ENCODE measurements at places on chromosomes 2 and 18.

DNA sequence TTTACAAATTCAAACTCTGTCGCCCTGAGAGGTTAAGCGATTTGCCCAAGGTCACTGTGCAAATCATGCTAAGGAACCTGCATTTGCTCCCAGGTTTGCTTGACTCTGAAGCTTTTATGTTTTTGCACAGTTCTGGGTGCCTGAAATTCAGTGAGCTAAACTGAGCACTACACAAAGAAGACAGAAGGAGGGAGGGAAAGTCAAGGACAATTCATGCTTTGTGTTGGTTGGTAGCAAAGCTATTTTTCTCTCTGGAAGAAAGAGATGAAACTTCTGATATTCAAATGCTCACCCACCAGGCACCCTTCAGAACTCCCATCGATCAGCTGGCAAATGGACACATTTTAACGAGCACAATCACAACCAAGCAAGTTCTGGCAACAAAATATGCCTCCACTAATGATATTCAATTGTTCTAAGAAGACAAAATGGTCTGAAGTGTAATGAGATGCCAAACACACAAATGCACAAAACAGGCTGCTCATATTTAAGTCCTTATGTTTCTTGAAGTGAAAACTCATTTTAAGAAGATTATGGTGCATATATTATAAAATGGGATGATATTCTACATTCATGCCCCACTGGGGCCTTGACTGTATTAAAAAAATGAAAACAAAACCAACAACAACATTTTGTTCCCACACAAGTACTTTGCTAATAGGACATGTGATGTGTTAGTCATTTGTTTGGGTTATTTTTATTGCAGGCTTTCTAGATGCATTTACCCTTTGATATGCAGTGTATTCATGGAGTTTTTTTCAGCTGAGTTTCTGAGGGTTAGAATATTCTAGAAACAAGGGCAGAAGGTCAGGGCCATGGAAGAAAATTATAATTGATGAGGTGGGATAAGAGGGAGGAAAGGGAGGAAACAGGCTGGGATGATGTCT, 445.6 kb upstream of the CELF4 start:
- no peak for DNase-seq

- no peak for DNase-seq
These were observed 150.0 kb downstream of the LPIN1 start for GRCh38 chr2:11896386-11896785.

DNA sequence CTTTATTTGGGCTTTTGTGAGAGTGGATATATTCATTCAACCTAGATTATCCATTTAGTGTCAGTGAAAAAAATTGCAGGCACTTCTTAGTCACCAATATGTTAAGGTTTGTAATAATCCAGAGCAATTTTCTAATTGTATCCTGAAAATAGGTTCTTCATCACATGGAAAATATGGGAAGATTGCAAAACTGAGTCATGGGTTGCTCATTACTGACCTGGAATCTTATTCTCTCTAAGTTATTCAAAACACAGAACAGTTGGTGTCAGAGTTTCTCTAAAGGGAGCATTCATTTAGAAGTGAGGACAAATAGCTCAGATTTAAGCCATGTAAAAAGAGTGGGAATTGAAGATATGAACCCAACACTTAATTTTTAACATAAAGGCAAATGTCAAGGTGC, 181.3 kb downstream of the IKZF2 start:
- DNase-seq = no peak

DNA sequence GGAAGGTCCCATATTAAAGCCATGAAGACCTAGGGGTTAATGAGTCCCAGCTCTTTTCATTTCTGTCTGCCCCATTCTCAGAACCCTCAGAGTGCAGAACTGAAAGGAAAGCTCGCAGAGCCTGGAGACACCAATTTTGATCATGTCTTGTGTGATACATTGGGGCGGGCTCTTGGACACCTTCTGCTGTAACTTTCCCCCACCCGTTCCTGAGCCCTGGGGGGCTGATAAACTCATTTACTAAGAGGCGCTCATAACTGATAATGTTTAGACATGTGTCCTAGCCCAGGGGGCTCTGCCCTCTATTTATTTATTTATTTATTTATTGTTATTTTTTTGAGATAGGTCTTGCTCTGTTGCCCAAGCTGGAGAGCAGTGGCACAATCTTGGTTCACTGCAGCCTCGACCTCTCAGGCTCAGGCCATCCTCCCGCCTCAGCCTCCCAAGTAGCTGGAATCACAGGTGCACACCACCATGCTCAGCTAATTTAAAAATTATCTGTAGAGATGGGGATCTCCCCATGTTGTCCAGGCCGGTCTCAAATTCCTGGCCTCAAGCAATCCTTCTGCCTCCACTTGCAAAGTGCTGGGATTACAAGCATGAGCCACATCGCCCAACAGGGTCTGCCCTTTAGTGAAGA, 72.4 kb upstream of the HAAO start:
- no peak for DNase-seq

DNA sequence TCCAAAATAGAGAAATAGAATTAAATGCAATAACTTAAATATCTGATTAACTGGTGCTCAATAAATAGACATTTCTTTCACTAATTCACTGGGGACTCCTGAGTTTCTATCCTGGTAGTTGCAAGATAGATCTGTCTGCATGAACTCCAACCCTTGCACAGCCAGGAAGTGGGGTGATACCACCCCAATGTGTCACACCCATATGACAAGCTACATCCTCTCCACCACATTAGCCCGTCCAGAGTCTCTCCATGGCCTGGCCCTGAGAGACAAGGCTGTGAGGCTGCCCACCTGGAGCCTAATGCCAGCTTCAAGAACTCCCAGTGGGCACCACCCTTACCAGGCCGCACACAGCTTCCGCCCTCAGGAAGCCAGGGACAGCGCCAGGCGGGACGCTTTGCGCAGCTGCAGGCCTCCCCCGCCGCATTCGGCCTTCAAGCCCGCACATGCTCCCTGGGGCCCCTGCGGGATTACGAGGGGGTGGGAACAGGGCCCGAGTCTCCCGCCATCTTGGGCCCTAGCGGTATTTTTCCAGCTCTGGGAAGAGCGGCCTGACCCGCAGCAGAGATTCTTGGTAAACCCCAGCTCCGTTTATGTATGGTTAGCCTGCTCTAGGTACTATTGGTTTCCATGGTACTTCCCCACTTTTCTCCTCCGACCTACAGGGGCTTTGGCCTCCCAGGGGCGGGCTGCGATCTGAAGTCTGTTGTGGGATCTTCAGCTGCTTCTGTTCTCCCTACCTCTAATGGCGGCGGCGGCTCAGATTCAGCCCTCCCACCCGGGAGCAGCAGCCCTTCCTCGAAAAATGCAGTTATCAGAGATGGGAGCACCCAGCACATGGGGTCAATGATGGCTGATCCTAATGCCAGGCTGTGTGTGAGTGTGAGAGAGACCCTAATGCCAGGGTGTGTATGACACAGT, at the start of gene TDRD15:
Gene TDRD15 (plus strand): TSS at position 496 of the 921 bp plus-strand sequence. CDS start 13,500 bp downstream, outside the sequence.
- DNase-seq = no peak

DNA sequence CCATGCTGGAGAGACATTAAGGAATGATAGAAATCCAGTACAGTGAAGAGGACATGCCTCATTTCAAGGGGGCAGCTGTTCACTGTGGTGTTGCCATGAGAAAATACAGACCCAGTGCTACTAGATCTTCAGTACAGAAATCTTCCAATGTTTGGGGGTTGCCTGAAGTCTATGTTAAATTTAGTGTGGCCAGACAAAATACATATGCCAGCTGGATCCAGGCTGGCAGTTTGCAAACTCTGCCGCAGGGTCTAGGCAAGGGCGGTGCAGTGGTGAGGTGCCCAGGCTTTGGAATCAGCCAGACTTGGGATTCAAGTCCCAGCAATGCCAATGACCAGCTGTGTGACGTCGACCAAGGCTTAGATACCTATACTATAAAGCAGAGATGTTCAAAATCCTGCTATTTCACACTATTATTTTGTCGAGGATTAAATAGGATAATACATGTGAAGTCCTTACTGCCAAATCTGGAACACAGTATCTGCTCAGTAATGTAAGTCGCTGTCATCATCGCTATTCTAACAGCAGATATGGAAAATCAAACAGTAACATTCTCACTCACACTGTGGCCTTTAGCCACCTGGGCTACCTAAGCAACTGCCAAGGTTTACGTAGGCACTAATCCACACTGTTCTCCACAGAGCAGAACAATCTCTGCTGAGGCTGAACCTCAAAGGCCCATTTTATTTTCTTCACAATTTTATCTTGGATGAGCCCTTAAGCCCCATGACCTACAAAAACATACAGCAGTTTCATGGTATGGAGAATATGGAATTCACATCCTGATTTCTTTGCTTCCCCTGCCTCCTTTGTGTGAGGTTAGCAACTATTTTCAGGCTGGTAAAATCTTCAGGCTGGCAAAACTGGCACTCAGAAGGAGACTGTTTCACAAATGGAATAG, 5.9 kb upstream of the TMSB10 start:
- no peak for DNase-seq

DNA sequence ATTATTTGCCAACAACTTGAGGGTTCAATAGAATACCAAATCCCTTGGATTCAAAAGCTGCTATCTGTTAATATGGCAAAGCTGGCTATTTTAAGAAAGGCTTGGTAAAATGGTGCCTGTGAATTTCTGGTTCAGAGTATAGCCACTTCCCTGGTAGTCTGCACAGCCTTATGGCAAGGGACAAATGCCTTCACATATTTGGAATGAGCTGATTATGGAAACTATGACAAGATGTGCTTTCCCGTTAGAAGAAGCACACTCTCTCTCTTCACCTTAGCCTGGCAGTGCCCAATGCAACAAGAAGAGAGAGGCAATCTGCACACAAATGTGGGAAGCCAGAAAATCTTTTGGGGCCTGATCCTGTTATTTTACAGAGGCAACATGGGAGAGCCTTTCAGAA, 47.5 kb upstream of the MAP3K20 start:
- DNase-seq = no peak

DNA sequence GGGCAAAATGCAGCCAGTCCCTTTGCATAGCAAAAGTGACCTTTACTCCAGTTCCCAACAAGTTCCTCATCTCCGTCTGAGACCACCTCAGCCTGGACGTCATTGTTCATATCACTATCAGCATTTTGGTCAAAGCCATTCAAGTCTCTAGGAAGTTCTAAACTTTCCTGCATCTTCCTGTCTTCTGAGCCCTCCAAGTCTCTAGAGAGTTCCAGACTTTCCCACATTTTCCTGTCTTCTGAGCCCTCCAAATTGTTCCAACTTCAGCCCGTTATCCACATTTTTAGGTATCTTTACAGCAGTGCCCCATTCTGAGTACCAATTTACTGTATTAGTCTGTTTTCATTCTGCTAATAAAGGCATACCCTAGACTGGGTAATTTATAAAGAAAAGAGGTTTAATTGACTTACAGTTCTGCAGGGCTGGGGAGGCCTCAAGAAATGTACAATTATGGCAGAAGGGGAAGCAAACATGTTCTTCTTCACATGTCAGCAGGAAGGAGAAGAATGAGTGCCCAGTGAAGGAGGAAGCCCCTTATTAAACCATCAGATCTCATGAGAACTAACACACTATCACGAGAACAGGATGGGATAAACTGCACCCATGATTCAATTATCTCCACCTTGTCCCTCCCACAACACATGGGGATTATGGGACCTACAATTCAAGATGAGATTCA, 123.7 kb downstream of the MYCN start:
- DNase-seq = no peak

DNA sequence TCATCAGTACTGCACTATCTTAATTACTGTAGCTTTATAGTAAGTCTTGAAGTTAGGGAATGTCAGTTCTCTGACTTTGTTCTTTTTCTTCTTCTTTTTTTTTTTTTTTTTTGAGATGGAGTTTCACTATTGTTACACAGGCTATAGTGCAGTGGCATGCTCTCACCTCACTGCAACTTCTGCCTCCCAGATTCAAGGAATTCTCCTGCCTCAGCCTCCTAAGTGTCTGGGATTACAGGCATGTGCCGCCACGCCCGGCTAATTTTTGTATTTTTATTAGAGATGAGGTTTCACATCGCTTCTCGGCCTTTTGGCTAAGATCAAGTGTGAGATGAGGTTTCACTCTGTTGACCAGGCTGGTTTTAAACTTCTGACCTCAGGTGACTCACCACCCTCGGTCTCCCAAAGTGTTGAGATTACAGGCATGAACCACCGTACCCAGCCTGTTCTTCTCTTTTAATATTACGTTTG, 41.9 kb upstream of the TANC1 start:
- DNase-seq = no peak

DNA sequence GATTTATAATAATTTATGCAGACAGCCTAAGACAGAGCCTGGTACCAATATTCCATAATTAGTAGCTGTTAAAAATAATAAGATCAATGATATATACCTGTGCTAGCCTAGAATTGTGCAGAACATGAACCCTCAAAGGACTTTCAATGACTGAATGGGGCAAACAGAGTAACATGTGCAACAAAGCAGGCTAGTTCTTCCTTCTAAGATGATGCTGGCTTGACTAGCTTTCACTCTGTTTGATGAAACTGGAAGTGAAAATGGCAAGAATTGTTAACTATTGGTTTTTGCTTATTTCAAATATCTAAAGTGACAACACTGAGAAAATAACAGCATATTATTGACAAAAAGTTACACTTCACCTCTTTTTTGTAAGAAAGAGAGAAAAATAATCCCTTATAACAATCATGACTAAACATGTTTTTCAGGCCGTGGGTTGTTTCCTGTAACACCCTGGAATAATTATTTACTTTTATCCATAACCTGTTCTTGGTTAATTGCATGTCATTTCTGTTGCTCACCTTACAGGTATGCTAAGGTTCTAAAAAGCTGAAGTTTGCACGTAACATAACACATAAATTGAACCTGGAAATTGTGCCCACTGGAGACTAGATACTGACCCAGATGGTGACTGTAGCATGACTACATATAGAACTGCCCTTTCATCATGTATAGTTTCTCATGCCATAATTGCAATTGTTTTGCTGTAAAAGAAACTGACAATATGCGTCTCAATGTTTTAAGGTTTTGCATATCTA, 108.7 kb downstream of the C18orf54 start:
- DNase-seq = no peak

DNA sequence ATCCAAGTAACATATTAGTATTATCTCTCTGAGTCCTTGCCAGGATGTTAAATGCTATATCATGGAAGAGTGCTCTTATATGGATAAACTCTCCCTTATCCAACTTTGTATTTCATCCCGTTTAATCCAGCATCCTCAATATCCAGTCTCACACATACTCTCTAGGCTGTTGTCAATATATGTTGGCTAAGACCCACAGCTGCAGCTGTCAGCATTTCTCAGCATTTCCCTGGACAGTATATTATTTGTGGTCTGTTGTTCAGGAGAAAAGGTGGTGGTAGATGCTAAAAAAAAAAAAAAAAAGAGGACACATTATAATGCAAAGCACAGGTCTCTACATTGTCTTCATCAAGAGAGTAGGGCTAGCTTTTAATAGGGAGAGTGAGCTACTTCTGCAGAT, 1368.0 kb upstream of the ZEB2 start:
- DNase-seq = no peak

GRCh38 chr18:65423776-65424175, 327.0 kb upstream of the CDH7 start:
- DNase-seq = no peak

- DNase-seq = no peak
These were observed 146.6 kb downstream of the GALNT3 start for GRCh38 chr2:165647409-165647808.

GRCh38 chr18:10397004-10397403, 57.4 kb upstream of the APCDD1 start:
- no peak for DNase-seq

All from GM06990 (cell line).